T-helper 2 cell treated with Interferon-gamma antibody and Interleukin-4, amounts not matched to agents 5 μg/mL and 100 μg/mL, for 36 hours (primary cell): ENCODE measurements at places on chromosomes 4 and X.

GRCh38 chrX:70432936-70433847, 10.1 kb downstream of the GDPD2 start:
- DNase-seq, result no peak

DNA sequence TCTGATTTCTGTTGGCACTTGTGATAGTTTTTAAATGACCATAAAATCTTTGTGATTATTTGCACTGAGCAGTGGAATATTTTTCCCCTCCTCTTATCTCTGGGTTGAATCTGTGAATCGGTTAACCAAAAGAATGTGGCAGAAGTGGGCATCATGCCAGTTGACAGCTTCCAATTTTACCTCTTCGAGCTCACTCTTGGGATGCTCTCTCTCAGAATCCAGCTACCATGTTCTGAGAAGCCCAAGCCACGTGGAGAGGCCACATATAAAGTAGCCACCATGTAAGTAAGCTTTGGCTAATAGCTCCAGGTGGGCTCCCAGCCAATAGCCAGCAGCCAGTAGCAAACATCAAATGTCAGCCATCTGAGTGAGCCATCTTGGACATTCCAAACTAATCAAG, 12.9 kb upstream of the WDR19 start:
- no peak for DNase-seq

DNA sequence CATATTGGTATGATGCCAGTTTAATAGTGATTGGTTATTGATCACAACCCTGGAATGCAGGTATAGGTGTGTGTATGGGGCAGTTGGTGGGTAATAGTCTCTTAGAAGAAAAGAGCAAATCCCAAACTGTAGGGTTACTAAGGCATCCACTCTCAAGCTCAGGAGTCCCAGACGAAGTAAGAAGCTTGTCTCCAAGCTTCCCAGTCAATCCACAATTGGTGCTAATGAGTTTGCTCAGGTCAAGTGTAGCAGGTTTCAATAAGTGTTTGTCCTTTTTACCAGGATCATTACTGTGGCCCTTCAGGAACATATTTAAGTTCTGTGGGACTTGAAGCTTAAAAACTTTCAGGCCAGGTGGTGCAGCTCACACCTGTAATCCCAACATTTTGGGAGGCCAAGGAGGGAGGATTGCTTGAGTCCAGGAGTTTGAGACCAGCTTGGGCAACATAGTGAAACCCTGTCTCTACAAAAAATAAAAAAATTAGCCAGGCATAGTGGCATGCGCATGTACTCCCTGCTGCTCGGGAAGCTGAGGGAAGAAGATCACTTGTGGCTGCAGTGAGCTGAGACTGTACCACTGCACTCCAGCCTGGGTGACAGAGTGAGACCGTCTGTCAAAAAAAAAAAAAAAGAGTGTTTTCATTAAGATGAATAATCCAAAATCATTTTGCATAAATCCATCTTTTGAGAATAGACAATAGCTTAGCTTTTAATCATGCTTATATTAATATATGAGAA, 166.8 kb downstream of the UNC5C start:
- DNase-seq, result no peak

DNA sequence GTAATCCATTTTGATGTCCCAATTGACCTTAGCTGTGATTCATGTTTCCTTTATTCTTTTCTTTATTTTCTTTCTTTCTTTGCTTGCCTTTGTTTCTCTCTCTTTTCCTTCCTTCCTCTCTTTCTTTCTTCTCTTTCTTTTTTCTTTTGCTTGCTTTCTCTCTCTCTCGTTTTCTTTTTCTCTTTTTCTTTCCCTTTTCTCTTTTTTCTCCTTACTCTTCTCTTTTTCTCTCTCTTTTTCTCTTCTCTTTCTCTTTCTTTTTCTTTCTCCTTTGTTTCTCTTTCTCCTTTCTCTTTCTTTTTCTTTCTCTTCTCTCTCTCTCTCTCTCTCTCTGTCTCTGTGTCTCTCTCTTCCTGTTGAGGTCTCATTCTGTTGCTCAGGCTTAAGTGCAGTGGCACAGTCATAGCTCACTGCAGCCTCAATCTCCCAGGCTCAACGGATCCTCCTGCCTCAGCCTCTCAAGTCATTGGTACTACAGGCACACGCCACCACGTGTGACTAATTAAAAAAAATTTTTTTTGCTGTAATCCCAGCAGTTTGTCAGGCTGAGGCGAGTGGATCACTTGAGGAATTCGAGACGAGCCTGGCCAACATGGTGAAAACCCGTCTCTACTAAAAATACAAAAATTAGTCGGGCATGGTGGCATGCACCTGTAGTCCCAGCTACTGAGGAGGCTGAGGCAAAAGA, 8.0 kb upstream of the DHRSX start:
- no peak for DNase-seq

GRCh38 chr4:123317211-123317610, 79.4 kb upstream of the SPRY1 start:
- DNase-seq, result no peak

GRCh38 chr4:118398226-118399090, 45.7 kb upstream of the PRSS12 start:
- no peak for DNase-seq

- no peak for DNase-seq
These were observed 78.9 kb upstream of the SLC4A4 start for GRCh38 chr4:71259911-71260331.

DNA sequence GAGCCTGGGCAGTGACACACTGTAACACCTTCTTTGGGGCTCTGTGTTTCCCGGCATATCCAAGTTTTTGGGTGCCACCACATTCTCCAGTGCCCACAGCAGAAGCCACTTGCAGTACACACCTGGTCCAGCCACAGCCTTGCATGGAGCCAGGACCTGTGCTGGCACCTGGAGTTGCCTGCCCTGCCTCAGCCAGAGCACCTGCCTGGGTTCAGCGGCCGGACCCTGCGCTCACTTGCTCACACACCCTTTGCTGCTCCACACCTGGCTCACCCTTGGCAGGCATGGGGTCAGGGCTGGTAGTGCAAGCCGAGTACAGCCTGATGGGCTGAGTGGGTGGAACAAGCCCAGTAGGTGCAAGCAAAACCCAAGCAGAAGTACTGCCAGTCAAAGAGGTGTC, 1511.1 kb downstream of the TECRL start:
- DNase-seq, result no peak

- no peak for DNase-seq
These were observed 98.2 kb downstream of the ARSJ start for GRCh38 chr4:113881256-113881655.
